HL-60 (cell line): ENCODE measurements at places on chromosomes 5 and 9.
A peak's percentile ranks its signal among the peaks of the same experiment; 100 is the strongest.

DNA sequence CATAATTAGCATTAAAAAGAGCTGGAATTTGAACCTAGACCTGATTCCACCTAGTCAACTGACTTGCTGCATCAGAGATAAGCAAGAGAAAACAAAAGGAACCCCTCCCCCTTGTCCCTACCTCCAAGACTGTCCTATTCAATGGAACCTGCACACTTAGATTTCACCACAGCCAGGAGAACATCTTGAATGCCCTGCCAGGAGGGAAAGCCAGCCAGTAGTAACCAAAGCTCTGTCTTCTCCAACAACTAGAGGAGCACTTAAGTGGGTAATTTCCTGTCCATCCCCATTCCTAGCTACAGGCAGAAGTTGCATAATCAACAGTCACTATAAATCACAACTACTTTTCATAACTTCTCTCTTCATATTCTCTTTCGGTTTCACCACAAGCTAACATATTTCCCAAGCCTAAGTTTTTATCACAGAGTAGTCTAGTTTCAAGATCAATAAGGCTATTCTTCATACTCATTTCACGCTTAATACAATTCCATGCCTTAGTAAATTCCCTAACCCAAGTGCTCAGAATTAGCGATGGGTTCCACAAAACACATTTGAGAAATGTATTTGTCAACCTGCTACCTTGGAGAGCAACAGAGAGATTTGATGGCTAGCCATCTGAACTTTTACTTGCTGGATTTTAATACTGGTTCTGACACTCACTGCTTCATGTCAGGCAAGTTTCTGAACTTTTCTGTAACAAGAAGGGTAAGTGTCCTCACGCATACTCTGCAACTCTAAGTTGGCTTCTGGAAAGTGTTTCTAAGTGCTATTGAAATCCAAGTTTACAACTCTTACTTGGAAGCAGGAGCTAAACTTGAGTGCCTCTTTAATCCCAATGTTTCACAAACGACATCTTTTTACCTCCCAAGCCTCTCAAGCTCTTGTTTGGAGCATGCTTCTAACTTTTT, 2.0 kb downstream of the DENND1A start:
- peak; percentile 77 for DNase-seq

GRCh38 chr9:74847478-74848152, 40.1 kb downstream of the TRPM6 start:
- DNase-seq: no peak

DNA sequence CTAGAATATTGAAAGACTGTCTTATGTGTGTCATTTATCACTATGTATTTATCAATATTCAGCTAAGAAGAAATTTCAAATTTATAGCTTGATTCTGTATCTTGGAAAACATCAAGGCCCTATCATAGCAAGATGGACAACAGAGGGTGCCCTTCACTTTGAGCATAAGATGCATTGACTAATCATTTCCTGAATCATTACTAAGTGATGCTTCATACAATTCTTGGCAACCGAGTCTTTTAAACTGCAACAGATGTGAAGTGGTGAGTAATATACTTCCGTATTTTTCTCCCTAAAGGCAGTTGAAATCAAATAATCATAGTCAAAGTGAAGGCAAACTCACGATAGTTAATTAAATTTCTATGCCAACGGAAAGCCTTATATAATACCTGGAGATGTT, 318.6 kb upstream of the RGMB start:
- no peak for DNase-seq

DNA sequence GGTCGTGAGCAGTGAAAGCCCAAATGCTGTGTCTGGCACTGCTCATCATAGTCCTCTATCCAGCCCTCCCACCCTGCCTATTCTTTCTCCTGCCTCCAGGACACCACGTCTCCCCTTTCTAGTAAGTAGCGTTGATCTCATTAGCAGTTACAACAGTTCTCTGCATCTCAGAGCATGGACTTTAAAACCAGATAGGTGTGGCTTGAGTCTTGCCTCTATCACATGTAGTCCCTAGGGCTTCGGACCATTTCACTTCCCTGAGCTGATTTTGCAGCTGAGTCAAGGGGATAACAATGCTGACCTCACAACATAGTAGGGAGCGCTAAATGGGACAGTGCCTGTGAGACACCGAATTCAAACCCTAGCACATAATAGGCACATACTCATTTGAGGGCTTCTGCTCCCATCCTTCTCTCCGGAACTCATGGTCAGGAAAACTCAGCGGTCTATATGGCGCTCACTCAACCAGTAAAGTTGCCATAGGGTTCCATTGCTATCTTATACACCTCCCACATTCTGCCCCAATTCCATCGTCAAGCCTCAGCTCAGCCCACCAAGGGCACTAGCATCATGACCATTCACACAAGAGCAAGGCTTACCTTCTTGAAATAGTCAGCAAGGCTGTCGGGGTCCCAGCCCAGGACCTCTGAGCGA, 515 bp downstream of the LCP2 start:
- DNase-seq: peak; percentile 45

DNA sequence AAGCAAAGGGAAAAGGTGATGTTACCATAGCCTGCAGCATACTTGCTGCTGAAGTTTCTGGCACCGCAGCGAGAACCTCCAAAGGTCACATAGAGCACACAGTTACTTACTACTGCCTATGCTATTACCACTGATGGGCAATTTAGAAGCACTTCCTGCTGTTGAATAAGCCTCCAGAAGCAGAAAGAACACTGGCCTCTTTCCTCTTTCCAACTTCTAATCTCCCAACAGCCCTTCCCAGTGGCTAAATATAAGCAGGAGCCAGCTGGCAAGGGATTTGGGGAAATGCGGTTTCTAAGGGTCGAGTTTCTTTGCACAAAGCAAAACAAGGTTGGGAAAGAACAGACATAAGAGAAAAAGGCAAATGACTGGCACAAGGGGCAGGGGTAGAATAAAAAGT, 669.2 kb upstream of the ACO1 start:
- DNase-seq: no peak

GRCh38 chr9:108311745-108312144, 544.0 kb downstream of the ACTL7B start:
- DNase-seq: no peak

- no peak for DNase-seq
Observed at GRCh38 chr5:53481159-53481886, 894 bp downstream of the FST start.

GRCh38 chr9:77903666-77904285, 127.8 kb downstream of the GNAQ start:
- DNase-seq: no peak

DNA sequence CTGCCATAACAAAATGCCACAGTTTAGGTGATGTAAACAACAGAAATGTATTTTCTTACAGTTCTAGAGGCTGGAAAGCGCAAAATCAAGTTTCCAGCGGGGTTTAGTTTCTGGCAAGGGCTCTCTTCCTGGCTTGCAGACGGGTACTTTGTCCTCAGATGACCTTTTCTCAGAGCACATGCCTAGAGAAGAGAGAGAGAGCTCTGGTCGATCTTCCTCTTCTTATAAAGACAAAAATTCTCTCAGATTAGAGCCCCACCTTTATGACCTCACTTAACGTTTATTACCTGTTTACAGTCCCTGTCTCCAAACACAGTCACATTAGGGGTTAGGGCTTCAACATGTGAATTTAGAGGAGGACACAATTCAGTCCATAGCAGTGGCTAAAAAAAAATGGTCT, 119.7 kb downstream of the CETN3 start:
- no peak for DNase-seq

- DNase-seq: no peak
Observed at GRCh38 chr5:107766439-107766838, 95.7 kb upstream of the EFNA5 start.

GRCh38 chr9:95808011-95808410, 67.5 kb upstream of the ERCC6L2 start:
- DNase-seq: no peak

- no peak for DNase-seq
Observed at GRCh38 chr9:75438716-75439115, 350.4 kb downstream of the OSTF1 start.

- no peak for DNase-seq
Observed at GRCh38 chr5:171093598-171093997, 215.4 kb upstream of the TLX3 start.

- DNase-seq: peak; percentile 35
Observed at GRCh38 chr5:140251527-140251973, 51.4 kb downstream of the PFDN1 start.

- no peak for DNase-seq
Observed at GRCh38 chr5:91059409-91059808, 323.7 kb downstream of the ARRDC3 start.
